Melanocyte of skin (primary cell): ENCODE measurements at places on chromosomes 16 and 17. TPM values are rescaled to one million over a fixed set of nuclear protein-coding genes. Genes with fewer than 3 reads are reported as not detected.

ST6GALNAC1 gene
- not detected in 2 replicates for total RNA-seq

PRR35 gene
- total RNA-seq = not detected in 2 replicates

C16orf87 gene
- 5.5 and 6.5 TPM in 2 replicates for total RNA-seq

CACNA1H gene
- total RNA-seq = under 0.01 TPM in 2 replicates

XAF1 gene
- total RNA-seq = 150 and 215 TPM in 2 replicates

DHRS7C gene
- total RNA-seq = not detected in 2 replicates

CDH15 gene
- total RNA-seq = 0.33 and 0.77 TPM in 2 replicates

KNOP1 gene
- 8.6 and 12.0 TPM in 2 replicates for total RNA-seq
